Cerebellar nuclear complex (tissue), 1 donor: ENCODE measurements at places on chromosomes 1 and 21.

GRCh38 chr1:8321612-8322011 is 3.7 kb downstream of the SLC45A1 start:
- no peak for DNase-seq

DNA sequence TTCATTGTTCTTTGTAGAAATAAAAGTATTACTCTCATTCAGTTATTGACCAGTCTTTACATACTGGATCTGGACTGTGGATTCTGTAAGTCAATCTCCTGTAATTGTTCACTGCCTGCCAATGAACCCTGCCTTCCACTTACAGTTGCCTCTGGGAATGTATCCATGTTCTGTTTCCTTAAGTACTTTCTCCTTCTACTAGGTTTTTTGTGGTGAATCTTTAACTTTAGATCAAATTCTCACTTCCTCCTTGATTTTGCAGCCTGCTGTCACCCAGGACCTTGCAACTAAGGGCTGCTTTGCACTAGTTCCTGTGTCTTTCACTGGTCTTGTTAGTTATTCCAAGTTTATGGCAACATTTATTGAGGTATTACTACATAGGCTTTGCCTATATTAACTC is 28.2 kb upstream of the ANKRD13C start:
- no peak for DNase-seq

- no peak for DNase-seq
Observed at GRCh38 chr1:12756768-12757413, 10.9 kb downstream of the CFAP107 start.

- no peak for DNase-seq
Observed at GRCh38 chr1:26112407-26112775, 767 bp downstream of the PDIK1L start.

DNA sequence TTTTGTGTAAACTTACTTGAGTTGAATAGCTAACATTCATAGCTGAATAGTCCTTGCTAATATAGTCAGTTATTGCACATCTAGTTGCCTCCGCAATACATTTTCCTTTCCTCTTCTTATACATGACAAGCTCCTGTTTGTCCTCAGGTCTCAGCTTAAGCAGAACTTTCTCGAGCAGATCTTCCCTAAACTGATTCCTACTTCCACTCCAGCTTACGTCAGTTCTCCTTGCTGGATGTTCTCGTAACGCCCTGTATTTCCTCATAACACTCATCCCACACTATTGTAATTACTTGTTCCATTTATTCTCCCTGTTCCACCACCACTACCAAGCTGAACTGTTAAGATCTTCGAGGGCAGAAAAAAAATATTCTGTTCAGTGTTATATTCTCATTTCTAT is 15.1 kb upstream of the OMA1 start:
- DNase-seq = no peak

DNA sequence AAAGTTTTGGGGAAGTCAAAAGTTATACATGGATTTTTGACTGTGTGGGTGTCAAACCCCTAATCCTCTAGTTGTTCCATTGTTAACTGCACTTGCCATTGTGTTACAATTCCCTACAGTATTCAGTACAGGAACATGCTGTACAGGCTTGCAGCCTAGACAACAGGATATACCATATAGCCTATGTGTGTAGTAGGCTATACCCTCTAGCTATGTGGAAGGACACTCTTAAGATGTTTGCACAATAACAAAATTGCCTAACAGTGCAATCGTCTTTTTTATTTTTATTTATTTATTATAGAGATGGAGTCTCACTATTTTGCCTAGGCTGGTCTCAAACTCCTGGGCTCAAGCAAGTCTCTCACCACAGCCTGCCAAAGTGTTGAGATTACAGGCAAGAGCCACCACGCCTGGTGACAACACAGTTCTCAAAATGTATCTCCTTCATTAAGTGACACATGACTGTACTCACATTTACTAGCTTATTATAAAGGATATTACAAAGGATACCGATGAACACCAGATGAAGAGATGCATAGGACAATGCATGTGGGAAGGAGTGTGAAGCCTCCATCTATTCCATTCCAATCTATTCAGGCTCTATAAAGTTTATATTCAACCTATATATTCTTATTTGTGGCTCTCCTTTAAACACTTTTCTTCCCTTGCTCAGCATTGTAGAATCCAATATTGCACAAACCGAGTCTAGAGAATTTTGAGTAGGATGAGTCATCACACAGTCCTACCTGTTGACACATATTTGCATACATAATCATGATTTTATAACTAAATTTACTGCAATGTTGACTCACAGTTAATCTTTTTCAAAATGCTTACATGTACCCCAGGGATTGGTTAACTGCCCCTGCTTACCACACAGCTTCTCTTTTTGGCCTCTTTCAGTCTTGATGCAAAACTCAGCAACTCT is 28.4 kb upstream of the CEP350 start:
- no peak for DNase-seq

GRCh38 chr1:70966018-70966638 is 81.5 kb downstream of the PTGER3 start:
- DNase-seq = no peak

DNA sequence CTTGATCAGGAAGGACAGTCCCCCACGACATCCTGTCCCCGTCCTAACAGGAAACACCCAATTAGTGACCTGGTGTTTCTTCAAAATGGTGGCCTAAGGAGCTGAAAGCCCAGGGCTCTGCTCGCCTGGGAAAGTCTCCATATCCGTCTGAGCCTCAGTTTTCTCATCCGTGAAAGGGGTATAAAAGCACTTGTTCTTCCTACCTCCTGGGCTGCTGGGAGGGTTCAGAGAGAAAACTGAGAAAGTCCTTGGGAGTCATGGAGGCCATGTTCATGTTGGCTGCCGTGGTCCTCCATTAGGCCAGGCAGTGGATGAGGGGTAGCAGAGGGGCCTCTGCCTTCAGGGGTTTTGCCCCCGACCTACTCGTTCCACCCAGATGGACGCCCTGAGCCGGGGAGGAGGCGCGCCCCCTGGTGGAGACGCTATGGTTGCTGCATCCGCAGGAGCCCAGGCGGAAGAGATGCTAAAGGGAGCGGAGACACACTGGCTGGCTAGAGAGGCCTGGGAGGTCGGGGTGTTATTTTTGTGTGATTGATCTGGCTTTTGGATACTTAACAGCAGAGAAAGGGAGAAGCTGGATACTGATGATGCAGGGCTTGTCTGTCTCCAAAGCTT is 113.5 kb downstream of the PRDM2 start:
- no peak for DNase-seq

- no peak for DNase-seq
Observed at GRCh38 chr21:25039461-25040380, 567.6 kb downstream of the MRPL39 start.

- DNase-seq = no peak
Observed at GRCh38 chr1:237864338-237865244, 26.1 kb downstream of the ZP4 start.

DNA sequence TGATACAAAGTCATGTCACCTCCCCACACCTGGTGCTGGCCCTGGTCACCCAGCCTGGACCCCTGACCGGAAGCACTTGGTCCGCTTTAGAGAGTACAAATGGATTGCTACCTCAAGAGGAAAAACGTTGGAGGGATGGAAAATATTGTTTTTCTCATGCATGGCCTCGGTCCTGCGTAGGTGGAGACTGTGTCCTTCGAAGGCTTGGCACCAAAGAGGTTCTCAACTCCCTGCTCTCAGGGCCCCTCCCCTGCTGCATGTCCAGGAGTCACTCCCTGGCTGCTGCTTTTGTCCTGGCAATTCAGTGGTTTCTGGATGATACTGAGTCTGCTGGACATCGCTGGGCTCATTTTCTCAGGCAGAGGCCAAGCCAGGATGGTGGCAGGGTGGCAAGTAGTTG is 529.8 kb downstream of the KIF26B start:
- no peak for DNase-seq

DNA sequence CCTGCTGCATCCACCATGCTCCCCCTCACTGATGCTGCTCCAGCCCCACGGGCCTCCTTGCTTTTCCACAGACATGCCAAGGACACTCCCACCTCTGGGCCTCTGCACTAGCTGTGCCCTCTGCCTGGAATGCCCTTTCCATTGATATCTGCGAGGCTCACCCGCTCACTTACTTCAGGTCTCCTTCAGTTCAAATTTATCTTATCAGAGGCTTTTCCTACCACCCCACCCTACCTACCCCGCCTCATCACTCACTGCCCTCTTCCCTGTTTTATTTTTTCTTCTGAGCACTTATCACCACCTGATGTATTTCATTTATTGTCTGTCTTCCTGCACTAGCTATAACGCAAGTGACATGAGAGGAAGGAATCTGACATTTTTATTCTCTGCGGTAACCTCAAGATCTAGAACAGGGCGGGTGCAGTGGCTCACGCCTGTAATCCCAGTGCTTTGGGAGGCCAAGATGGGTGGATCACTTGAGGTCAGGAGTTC is 7.0 kb downstream of the HSPG2 start:
- no peak for DNase-seq

DNA sequence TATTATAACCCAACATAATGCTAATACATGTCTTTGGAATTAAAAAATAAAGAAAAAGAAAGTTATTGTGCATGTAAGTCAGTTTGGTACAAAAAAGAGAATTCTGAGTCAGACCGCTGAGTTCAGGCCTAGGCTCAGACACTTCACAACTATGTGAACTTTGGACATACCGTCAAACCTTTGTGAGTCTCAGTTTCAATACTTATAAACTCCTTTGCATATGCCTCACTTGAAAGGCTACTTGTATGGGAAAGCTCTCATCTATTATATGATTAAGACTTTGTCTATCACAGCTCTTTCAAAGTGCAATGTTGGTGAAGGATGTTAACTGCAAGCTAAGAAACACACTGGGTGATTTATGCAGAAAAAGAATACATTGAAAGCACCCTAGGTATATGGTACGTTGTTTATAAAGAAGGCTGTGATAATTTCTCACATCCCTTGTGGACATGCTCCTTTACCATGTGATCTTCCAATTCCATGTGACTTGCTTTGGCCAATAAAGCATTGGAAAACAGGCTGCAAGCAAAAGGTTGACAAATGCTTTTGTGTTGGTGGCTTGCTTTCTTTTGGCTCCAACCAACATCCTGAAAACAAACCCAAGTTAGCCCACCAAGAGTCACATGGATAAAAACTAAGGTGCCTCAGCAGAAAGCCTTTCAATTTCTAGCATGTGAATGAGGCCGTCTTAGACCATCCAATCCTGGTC is 49.6 kb downstream of the INTS7 start:
- DNase-seq = no peak

DNA sequence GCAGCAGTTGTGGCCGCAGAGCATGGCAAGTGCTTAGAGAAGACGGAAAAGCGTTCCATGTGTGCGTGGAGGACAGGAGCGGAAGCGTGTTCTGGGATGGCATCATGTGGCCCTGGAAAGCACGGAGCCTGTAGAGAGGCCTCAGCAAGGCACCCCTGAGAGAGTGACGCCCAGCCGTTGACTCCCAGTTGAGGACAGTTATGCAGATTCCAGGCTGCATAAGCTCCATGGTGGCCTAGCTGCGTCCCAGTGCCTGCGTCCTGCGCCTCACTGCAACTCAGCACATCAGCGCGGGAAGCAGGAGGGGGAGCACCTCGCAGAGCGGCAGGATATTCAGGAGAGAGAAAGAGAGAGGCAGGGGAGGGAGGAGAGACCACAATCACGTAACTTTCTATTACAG is 49.0 kb upstream of the TTC34 start:
- no peak for DNase-seq

- no peak for DNase-seq
Observed at GRCh38 chr1:236142253-236143103, at the start of gene GPR137B. Gene GPR137B, plus strand, starts transcription at chr1:236142539. Its CDS starts 84 bp downstream, at chr1:236142623.

DNA sequence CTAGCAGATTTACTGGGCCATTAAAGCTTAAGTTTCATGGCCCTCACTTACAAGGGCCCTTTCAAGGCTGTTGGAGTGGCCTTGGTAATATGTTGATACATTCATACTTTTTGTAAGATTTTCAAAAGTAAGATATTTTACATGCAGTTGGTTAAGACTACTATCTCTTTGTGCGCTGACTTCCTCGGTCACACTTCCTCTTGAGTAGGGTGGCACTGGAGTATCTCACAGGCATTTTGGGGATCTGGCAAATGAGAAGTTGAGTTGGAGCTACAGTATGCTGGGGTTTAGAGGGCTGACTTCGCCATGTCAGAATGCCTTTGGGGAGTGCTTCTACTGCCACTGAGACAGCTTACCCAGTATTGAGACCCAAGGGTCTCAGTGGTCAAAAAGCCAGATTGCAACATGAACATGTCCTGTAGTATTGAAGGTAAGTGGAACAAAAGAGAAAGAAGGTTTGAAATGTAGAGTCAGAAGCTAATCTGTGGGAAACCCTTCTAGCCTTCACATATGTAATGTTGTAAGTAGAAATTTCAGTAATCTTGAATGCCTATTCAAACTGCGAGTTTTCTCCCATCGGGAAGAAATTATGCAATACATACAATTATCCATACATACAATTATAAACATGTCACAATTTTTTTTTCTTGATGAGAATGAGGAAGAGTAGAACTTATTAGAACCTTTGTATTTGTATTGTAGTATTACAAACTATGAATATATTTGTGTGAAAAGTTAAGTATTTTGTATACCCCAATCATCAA is 32.3 kb upstream of the RALGPS2 start:
- no peak for DNase-seq

DNA sequence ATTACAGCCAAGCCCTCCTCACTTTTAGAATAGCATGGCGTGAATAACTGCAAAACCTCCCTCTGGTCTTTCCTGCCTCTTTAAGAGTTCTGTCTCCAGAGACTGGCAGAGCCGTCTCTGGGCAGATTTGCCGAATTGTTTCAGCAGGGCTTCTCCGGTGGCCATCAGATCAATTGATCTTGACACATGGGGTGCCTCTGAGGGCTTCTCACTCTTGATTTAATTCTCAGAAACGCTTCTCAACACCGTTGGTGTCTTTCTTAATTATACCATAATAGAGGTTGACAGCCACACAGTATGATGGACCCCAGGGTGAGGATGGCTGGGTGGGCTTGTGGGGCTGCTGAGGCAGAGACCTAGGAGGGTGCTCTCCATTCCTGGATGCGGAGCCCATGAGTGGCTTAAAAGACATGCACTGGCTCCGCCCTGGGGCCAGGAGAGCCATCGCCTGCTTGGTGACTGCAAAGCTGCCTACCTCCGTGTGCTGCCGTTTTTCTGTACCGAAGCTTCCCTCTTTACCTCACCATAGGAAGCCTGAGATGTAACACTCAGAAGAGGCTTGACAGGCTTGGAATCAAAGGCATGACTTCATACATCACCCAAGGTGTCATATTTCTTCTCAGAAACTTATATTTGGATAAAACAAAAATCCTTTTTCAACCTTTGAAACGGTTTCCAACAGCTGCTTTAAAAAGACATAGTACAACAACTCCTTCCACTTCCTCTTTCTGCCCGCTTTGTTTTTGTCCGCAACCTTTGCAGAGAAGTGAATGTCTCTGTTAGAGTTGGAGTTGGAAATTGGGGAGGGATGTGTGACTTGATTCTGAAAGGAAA is 82.9 kb downstream of the GALNT2 start:
- DNase-seq = no peak
